ENCODE measurements at places on chromosomes 4 and X. TPM values are rescaled to one million over a fixed set of nuclear protein-coding genes. Genes with fewer than 3 reads are reported as not detected.

The WWC2 gene
- 28.1 TPM for total RNA-seq

The TENM3 gene
- 173 TPM for total RNA-seq

The MAGEA2B gene
- total RNA-seq, result not detected

The C4orf36 gene
- 0.28 TPM for total RNA-seq

The HTN3 gene
- not detected for total RNA-seq

The PRR27 gene
- not detected for total RNA-seq

The SATL1 gene
- total RNA-seq, result not detected

The ERCC6L gene
- total RNA-seq, result 5.4 TPM

The SHROOM4 gene
- 2.2 TPM for total RNA-seq

The SLC9B1 gene
- total RNA-seq, result 0.28 TPM

GRCh38 chr4:59127743-59128142 is 2017.6 kb upstream of the IGFBP7 start:
- H3K36me3 ChIP-seq, result no peaks in the 10 kb centered on the region
- no peaks in the 10 kb centered on the region for H3K4me1 ChIP-seq
- DNase-seq, result no peak
- no peaks in the 10 kb centered on the region for H3K27me3 ChIP-seq
- H3K27ac ChIP-seq, result no peak overlapping the region

GRCh38 chr4:75248770-75249407 is 265.3 kb downstream of the RCHY1 start:
- no peak overlapping the region for H3K27ac ChIP-seq
- DNase-seq, result no peak
- no peak overlapping the region for H3K4me3 ChIP-seq
- no peaks in the 10 kb centered on the region for H3K36me3 ChIP-seq

- DNase-seq, result no peak
- no peak overlapping the region for H3K27ac ChIP-seq
- H3K4me3 ChIP-seq, result no peak overlapping the region
- no peaks in the 10 kb centered on the region for H3K4me1 ChIP-seq
- no peaks in the 10 kb centered on the region for H3K36me3 ChIP-seq
Measured at GRCh38 chrX:49284212-49284611, 14.6 kb downstream of the PPP1R3F start.

- no peak overlapping the region for H3K4me3 ChIP-seq
- no peak overlapping the region for H3K27ac ChIP-seq
- H3K27me3 ChIP-seq, result no peaks in the 10 kb centered on the region
- DNase-seq, result no peak
Measured at GRCh38 chrX:135651647-135652295, 61.7 kb upstream of the CT45A1 start.

GRCh38 chrX:108362026-108362425 is 76.2 kb downstream of the COL4A6 start:
- DNase-seq, result no peak
- H3K36me3 ChIP-seq, result no peaks in the 10 kb centered on the region
- no peak overlapping the region for H3K27ac ChIP-seq
- H3K4me3 ChIP-seq, result no peak overlapping the region
- H3K4me1 ChIP-seq, result no peaks in the 10 kb centered on the region
- H3K27me3 ChIP-seq, result no peaks in the 10 kb centered on the region

DNA sequence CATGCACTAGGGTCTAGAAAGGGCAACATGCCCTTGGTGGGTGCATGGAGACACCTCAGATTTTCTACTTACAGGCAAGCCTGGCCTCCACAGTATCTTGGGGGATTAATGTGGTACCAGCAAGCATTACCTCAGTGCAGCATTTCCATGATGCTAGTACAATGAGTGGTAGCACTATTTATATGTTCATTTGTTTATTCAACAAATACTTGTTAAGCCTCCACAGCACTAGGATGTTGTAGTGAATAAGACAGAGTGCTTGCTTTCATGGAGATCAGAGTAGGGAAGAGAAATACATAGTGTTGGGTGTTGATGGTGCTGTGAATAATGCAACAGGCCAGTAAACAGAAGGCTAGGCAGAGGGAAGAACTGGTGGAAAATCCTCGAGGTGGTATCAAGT is 133.4 kb downstream of the KLHL8 start:
- H3K36me3 ChIP-seq, result no peaks in the 10 kb centered on the region
- DNase-seq, result peak; percentile 77
- no peak overlapping the region for H3K4me3 ChIP-seq
- no peaks in the 10 kb centered on the region for H3K27me3 ChIP-seq

GRCh38 chr4:156169011-156169410 is 215.3 kb upstream of the CTSO start:
- H3K4me1 ChIP-seq, result peaks cover 5% of the 10 kb centered on the region
- H3K27ac ChIP-seq, result no peak overlapping the region
- no peaks in the 10 kb centered on the region for H3K27me3 ChIP-seq
- H3K36me3 ChIP-seq, result no peaks in the 10 kb centered on the region
- no peak overlapping the region for H3K4me3 ChIP-seq

DNA sequence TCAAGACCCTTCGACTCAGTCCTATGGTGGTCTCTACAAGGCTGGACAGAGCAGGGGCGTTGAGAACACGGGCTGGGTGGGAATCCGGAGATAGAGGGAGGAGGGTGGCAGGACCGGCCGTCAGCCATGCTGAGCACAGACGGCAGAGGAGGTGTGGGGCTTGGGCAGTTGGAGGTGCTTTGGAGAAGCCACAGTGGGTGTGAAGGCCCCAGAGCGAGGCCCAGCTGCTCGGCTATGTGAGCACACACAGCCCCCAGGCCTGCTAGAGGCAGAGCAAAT is 4.2 kb downstream of the PDE6B start:
- no peaks in the 10 kb centered on the region for H3K27me3 ChIP-seq
- no peak overlapping the region for H3K4me3 ChIP-seq
- H3K36me3 ChIP-seq, result no peaks in the 10 kb centered on the region
- DNase-seq, result no peak
- H3K27ac ChIP-seq, result no peak overlapping the region
- H3K4me1 ChIP-seq, result no peaks in the 10 kb centered on the region

DNA sequence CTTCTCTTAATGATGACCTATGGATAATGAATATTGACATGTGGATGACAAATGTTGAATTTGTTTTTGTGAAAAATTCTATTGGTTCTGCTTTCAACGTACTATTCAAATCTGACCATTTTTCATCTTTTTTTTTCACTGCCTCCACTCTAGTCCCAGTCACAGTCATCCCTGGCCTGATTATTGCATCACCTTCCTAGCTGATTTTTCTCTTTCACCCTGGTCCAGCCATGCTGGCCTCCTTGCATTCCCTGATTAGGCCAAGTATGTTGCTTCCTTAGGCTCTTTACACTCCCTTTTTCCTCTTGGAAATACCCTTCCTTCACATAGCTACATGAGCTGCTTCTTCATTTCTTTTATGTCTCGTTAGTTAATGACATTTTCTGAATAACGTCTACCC is 58.1 kb upstream of the MAP9 start:
- DNase-seq, result no peak
- no peaks in the 10 kb centered on the region for H3K4me1 ChIP-seq
- H3K36me3 ChIP-seq, result no peaks in the 10 kb centered on the region
- H3K27me3 ChIP-seq, result no peaks in the 10 kb centered on the region

DNA sequence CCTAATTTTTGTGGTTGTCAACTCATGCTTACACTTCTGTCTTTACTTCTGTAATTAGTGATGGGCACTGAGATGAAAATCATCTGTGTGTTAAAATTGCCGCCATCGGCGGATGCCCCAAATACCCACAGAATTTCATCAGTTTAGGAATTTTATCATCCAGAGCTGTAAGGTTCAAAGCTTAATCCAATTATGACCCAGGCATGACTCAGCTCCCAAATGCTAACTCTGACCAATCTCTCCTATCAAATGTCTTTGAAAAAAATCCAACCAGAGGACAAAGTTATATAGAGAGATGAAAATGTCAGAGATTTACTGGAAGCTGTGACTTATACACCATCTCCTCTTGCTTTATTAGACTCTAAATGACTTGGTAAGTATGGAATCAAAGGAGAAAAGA is 1048.7 kb upstream of the PRKX start:
- no peak overlapping the region for H3K4me3 ChIP-seq
- H3K4me1 ChIP-seq, result no peaks in the 10 kb centered on the region
- H3K27me3 ChIP-seq, result no peaks in the 10 kb centered on the region
- H3K36me3 ChIP-seq, result no peaks in the 10 kb centered on the region
- no peak overlapping the region for H3K27ac ChIP-seq

GRCh38 chrX:103215425-103215991 is 600 bp downstream of the BEX4 start:
- no peak overlapping the region for H3K27ac ChIP-seq
- peak overlapping the region; percentile 61 for H3K4me3 ChIP-seq
- peaks cover 14% of the 10 kb centered on the region for H3K27me3 ChIP-seq
- no peaks in the 10 kb centered on the region for H3K36me3 ChIP-seq
- H3K4me1 ChIP-seq, result no peaks in the 10 kb centered on the region

DNA sequence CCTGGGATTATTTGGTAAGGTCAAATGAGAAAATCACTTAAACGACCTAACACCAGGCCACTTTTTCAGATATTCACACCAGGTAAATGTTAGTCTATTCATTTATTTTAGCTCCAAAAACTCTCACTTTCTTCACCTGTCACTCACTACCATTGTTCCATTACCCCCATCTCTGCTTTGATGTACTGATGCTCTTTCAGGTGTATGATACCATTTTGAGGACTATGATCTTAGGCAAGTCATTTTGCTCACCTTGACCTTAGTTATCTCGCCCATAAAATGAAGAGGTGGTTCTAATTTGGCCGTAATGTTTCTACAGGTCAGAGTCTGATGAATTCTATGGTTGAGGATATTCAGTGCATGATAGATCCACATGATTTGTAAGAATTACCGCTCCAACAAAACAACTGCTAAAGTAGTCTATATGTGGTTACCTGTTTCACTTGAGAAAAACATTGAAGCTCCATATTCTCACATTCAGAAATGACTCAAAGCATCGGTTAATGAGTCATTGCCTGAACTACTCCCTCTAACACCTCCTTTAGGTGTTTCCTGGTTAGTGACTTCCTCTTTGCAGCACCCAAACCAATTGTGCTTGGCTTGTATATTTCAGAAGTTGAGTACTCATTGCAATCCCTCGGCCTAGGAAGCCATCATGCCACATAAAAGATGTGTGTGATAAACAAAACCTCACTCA is 4.5 kb downstream of the DTHD1 start:
- no peaks in the 10 kb centered on the region for H3K4me1 ChIP-seq
- no peak for DNase-seq
- H3K27me3 ChIP-seq, result no peaks in the 10 kb centered on the region

DNA sequence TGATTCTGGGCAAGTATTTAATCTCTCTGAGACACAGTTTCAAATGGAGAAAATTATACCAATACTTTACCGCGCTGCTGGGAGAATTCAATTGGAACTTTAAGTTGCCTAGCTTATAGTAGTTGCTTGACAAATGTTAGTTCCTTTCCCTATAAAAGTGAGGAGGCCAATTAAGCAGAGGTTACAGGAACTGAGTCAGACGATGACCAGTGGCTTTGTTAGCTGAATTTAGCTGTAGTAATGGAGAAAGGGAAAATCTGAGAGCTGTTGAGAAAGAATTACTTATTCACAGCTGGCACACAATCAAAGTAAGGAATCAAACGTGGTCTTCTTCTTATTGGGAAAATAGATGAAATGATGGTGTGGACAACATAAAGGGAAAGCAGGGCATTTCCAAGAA is 29.6 kb downstream of the SMARCA1 start:
- no peak overlapping the region for H3K4me3 ChIP-seq
- peaks cover 23% of the 10 kb centered on the region for H3K36me3 ChIP-seq
- DNase-seq, result peak; percentile 63

GRCh38 chrX:135698924-135699323 is 14.5 kb upstream of the CT45A1 start:
- no peaks in the 10 kb centered on the region for H3K4me1 ChIP-seq
- H3K27me3 ChIP-seq, result no peaks in the 10 kb centered on the region
- no peaks in the 10 kb centered on the region for H3K36me3 ChIP-seq
- no peak overlapping the region for H3K27ac ChIP-seq
- no peak for DNase-seq

DNA sequence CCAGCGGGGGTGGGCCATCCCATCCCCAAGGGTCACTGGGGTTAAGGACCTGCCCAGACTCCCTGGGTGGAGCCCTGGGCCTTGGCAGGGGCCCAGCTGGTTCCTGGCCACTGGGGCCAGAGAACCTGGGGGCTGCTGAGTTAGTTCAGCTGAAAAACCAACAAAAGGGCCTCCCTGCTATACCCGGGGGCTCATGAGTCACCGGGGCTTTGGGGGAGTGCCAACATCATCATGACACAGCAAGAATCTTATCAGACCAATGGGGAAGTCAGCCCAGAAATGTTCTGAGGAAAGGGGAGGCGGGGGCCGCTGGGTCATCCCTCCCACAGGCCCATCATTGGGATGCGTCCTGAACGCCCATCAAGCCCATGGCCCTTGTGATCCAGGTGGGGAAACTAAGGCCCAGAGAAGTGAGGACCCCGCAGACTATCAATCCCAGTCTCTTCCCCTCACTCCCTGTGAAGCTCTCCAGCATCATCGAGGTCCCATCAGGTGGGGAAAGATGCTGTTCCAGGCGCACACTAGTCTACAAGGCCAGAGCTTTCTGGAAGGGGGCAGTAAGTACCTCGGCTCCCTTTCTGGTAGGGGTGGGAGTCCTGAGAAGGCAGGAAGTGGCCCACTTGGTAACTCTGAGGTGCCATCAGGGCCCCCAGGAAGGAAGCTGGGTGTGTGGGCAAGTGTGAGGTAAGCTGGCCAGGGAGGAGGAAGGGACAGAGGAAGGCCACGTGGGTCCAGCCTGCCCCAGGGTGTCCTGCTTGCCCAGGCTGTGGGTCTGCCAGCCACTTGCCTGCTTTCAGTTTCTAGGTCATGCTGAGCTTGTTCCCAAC is 4.5 kb downstream of the G6PD start:
- peaks cover 23% of the 10 kb centered on the region for H3K4me1 ChIP-seq
- peak overlapping the region; percentile 10 for H3K4me3 ChIP-seq
- H3K36me3 ChIP-seq, result peaks cover 40% of the 10 kb centered on the region
- DNase-seq, result peak; percentile 94

DNA sequence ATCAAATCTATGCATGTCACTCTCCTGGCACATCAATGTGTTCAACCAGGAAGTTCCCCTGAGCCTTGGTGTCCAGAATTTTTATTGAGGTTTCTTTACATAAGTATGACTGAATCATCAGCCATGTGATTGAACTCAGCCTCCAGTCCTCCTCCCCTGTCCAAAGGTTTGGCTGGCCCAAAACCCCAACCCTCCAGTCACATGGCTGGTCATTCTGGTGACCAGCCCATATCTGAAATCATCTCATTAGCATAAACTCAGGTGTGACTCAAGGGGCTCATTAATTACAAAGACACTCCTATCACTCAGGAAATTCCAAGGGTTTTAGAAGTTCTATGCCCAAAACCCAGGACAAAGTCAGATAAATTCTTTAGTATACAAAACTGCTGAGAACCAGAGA is 20.6 kb upstream of the SUPT20HL2 start:
- H3K27me3 ChIP-seq, result peaks cover 3% of the 10 kb centered on the region
- no peaks in the 10 kb centered on the region for H3K36me3 ChIP-seq
- no peaks in the 10 kb centered on the region for H3K4me1 ChIP-seq
- H3K27ac ChIP-seq, result no peak overlapping the region
- DNase-seq, result peak; percentile 6
- H3K4me3 ChIP-seq, result no peak overlapping the region
